DMS79 (cell line): ENCODE measurements at places on chromosomes 3 and 15.

DNA sequence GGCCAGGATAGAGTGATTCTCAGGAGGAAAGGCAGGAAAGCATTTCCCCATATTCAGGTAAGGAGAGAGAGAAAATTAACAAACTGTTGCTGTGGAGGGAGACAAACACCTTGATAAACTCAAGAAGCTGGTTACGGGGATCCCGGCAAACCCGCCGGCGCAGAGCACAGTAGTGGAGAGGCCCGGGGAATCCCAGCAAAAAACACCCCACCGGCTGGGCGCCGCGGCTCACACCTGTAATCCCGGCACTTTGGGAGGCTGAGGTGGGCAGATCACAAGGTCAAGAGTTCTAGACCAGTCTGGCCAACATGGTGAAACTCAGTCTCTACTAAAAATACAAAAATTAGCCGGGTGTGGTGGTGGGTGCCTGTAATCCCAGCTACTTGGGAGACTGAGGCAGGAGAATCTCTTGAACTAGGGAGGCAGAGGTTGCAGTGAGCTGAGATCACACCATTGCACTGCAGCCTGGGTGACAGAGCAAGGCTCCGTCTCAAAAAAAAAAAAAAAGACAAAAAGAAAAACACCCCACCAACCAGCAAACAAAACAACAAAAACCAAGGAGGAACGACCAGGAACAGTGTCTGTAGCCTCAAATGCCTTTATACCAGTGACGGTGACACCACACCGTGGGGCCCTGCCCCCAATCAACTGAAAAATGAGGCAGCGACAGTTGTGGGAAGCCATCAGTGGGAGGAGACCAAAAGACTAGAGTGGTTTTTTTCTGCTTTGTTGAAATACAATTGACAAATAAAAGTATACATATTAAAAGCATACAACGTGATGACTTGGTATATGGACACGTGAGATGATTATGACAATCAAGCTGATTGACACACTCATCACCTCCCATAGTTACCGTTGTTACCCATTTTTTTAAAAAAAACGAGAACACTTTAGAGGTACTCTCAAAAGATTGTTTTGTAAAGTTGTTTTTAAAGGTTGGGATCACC is 40.2 kb upstream of the IDH2 start:
- no peak for DNase-seq

GRCh38 chr3:116000311-116000710 is 377.0 kb downstream of the GAP43 start:
- DNase-seq, result no peak

DNA sequence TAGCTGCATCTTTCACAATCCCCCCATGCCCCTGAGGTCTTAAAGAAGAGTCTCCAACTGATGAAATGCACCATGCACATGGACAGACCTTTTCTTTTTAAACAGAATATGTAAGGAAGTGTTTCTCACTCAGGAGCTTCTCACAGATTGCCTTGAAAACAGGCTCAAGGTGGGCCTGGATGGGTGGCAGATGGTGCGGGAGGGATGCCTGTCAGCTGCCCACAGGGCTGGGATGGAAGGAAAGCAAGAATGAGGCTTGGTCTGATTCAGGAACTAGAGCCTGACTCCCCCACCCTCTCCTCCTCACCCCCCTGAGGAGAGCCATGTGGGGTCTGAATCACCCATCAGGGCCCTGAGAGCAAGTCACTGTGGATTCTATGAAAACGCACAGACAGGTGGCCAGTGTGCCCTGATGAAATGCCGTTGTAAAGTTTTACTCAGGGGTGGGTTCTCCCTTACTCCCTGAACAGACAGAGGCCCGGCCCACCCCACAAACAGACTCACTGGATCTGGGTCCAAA is 67.2 kb downstream of the UMPS start:
- DNase-seq, result no peak

- peak; percentile 12 for DNase-seq
These were observed 1.8 kb upstream of the IQGAP1 start for GRCh38 chr15:90386221-90386620.

DNA sequence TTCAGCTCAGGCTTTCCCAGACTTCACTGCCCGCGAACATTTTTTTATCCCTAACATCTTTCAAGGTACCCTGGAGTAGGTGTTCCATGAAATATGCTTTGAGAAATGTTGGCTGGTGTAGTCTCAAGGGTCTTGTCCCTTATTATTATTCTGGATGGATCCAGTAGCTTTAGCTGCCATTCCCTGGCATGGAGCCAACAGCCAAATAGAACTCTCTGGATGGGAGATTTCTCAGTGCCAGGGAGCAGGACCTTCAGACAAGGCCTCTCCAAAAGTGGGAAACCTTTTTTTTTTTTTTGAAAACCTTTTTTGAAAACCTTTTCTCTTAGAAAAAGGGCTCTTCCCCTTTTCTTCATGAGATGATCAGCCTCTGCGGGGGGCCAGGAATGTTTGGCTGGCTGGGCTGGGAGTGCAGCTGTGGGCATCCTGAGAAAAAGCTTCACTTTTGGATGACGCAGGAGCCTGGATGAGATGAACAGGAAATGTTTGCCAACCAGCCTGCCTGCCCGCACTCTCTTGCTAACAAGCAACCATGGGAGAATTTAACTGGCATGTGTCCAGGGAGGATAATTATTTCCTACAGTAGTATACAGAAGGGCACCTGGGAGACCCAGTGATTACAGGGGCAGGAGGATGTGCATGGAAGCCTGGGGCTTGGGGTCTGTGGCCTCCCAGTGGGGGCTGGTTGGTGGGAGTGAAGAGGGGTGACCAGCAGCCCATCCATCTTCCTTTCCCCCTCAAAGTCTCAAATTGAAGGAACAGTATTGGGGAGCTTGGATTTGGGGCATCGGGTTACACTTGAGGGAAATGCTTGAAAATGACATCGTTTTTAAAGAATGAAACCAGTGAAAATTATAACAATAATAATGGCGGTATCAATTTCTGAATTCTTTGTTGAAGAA is 109.1 kb upstream of the LRIG1 start:
- peak; percentile 34 for DNase-seq

GRCh38 chr3:62587169-62587568 is 213.8 kb upstream of the FEZF2 start:
- DNase-seq, result no peak

DNA sequence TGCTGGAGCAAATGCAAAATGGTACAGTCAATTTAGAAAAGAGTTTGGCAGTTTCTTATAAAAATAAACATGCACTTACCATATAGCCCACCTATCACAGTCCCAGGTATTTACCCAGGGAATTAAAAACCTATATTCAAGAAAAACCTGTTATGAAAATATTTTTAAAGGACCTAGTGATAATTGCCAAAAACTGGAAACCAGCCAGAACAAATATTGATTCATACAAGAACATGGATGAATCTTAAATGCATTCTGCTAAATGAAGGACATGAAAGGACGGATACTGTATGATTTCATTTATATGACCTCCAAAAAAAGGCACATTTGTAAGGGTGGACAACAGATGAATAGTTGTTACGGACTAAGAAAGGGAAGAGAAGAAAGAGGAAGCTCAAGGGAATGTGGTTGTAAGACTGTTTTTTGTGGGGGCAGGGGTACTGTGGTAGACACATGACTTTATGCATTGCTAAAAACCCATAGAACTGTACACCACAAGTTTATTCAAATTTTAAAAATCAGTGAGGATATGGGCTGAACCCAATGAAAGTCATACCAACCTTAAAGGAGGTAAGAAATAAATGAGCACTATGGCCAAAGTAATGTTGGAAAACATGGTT is 61.0 kb downstream of the ZBBX start:
- DNase-seq, result no peak

DNA sequence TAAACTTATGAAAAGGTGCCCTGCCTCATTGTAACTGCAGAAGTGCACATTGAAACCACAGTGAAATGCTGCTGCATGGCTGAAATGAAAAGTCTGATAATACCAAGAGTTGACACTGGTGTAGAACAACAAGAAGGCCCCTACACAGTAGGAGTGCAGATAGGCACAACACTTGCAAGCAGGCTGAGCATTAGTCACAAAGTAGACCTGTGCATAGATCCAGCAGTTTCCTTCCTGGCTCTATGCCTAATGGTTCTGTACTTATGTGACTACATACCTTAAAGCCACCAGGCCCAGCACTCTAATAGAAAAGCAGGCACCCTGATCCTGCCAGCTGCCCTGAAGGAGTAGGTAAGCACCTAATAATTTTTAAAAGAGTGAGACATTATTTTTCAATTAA is 41.8 kb downstream of the PRR23E start:
- peak; percentile 67 for DNase-seq

GRCh38 chr15:62802612-62803011 is 239.9 kb upstream of the TPM1 start:
- DNase-seq, result no peak

DNA sequence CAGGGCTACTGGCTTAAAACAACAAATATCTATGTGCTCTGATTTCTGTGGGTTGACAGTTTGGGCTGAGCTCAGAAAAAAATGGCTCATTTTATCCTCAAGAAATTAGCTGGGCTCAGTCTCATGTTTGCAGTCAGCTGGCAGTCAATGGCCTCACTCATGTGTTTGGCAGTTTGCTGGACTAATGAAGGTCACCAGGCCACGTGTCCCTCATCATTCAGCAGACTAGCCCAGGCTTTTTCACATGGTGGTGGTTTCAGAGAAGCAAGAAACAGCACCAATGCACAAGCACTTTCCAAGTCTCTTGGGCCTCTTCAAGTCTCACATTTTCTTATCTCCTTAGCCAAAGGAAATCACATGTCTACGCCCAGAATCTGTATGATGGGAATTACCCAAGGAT is 478.3 kb upstream of the PPP2R3A start:
- DNase-seq, result no peak

DNA sequence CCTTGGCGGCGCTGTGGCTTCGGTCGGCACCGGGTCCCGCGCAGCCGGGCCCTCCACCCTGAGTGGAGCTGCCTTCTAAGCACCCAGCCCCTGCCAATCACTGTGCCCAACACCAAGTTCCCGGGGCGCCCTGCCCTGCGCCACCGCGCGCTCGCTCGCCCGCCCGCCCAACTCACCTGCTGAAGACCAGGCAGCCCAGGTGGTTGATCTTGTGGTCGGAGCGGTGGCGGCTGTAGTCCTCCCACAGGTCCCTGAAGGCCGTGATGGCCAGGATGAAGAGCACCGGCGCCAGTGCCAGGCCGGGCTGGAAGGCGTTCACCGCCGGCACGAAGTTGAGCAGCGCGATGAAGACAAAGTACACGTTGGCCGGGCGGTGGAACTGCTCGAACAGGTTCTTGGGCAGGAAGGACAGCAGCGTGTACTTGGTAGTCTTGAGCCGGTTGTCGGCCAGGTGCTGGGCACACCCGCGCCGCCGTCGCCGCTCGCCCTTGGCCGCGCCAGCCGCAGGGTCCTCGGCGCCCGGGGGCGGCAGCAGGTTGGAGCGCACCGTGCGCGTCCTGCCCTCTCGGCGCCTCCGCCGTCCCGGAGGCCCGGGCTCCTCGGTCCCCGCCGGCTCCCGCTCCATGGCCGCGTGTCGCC is 536 bp downstream of the ATP10A start:
- no peak for DNase-seq

- DNase-seq, result no peak
These were observed 381.2 kb upstream of the ATP11B start for GRCh38 chr3:182412066-182412465.

DNA sequence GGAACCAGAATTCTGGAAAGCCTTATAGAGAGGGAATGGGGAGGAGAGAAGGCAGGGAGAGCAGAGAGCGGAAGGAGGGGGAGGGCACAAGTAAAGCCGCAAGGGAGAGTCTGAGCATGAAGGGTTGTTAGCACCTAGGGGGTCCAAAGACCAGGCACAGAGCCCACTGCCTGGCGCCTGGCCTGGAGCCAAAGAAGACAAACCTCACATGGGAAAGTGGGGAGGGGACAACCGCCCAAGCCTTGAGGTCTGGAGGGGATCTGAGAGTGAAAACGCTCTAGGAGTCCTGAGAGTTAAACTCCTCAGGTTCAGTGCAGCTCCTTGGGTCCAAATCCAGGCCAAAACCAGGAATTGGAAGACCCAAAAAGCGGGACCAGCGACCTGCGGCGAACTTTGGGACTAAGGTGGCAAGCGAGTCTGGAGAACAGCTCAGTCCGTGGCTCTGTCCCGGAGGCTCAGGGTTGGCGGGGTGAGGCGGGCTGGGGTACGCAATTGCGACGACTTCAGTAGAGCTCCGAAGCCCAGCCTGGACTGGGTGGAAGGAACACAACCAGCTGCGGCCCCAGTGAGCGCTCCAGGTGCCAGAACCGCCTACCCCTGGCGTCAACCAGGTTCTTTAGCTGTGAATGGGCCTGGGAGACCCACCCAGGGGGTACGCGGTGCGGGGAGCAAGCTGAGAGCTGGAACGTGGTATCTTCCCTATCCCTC is 807 bp upstream of the INAFM2 start:
- peak; percentile 23 for DNase-seq

GRCh38 chr15:75167588-75168350 is 33.9 kb upstream of the C15orf39 start:
- no peak for DNase-seq

DNA sequence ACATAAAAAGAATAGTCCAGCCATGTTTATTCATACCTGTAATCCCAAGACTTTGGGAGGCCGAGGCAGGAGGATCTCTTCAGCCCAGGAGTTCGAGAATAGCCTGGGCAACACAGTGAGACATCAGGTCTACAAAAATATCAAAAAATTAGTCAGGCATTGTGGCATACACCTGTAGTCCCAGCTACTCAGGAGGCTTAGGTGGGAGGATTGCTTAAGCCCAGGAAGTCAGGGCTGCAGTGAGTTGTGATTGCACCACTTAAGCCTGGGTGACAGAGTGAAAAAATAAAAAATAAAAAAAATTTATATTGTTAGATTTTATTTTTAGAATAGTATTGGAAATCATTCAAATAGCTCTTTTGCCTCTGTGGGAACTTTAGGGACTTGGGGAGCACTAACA is 12.8 kb upstream of the TM4SF1 start:
- DNase-seq, result no peak

DNA sequence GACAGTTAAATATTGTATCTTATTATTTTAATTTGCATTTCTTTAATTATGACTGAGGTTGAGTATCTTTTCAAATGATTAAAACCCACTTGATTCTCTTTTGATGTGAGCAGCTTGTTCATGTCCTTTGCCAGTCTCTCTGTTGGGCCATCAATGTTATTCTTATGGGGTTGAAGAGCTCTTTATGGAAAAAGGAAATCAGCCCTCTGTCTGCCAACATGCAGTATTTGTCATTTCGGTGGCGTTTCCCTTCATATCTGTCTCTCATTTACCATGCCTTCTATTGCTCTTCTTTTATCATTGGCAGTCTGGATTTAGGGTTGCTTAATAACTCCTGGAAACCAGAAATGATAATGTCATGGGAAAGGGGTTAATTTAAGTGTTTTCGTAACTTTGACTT is 340.7 kb upstream of the DNAJC19 start:
- DNase-seq, result no peak

DNA sequence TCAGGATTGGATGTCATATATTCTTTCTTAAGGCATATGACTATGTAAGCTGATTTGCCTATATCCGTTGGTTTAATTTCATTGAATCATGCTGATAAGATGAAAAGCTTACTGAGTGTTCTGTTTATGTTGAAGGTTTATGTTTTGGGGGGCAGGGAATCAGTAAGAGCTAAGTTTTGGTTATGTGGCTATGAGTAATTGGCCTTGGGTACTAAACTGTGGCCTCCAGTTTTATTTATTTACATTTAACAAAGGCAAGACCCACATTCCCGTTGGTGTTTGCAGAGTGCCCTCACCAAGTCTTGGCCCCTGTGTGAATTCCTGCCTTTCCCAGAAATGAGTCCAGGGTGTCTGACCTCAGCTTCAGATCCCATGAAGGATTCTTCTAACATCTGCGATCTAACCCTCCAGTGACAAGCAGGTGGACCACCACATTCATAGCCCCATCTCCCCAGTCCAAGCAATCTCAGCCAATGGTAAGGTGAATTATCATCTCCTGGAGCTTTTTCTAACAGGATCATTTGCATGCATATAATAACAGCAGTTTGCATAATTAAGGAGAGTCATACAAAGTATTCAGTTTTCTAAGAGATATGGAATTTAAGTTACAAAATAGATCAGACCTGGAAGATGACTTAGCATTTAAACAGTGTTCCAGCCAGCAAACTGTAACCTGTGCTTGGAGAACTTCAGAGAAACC is 27.4 kb downstream of the GLDN start:
- no peak for DNase-seq
